ENCODE measurements at places on chromosomes 6 and 20.

- no peak for DNase-seq
Measured at GRCh38 chr6:45691426-45691825, 313.7 kb upstream of the SUPT3H start.

DNA sequence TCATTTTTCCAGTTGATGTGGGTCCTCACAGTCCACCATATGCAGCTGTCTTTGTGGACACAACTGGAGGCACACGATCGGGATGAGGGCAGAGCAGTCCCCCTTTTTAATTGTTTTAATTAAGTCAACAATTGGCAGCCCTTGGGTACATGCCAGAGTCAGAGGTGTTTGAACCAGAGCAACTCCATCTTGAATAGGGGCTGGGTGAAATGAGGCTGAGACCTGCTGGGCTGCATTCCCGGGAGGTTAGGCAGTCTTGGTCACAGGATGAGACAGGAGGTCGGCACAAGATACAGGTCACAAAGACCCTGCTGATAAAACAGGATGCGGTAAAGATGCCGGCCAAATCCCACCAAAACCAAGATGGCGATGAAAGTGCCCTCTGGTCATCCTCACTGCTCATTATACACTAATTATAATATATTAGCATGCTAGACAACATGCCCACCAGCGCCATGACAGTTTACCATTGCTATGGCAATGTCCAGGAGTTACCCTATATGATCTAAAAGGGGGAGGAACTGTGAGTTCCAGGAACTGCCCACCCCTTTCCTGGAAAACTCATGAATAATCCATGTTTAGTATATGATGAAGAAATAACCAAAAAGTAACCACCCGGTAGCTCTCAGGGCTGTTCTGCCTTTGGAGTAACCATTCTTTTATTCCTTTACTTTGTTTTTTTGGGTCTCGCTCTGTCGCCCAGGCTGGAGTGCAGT lies 31.8 kb upstream of the BLCAP start:
- DNase-seq, result no peak

- DNase-seq, result no peak
Measured at GRCh38 chr6:52995913-52996645, 995 bp upstream of the GSTA4 start.

DNA sequence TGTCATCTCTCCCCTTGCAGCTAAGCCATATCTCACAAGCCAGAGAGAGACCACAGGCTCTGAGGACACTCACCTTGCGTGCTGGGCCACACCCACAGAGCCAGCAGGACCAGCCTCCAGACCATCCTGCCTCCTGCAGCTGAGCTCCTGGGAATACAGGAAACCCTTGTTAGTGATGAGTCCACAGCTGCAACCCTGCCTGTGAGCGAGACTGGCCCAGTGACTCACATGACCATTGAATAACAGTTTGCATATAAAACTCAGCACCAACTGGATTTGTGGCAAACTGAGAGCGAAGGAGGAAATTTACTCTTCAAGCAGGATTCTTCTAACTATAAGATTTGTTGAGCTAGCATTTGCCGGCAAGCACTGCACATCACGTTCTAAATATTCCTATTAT lies 3.0 kb downstream of the THBS2 start:
- DNase-seq, result peak; percentile 89

DNA sequence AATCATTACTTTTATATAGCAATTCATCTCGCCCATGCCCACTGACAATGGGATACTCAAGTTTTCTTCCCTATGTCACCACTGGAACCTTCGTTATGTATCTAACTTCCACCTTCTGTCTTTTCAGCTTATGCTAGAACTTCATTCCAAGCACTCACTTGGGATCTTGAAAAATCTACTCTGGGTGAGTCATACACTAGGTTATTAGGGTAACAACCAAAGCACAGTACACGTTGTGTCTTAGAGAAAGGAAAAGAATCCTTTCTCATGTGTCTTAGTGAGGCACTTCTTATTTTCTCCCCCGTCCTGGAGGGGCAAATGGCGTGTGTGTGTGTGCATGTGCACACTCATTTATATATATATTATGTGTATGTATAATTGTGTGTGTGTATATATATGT lies 18.3 kb upstream of the FAM162B start:
- no peak for DNase-seq

DNA sequence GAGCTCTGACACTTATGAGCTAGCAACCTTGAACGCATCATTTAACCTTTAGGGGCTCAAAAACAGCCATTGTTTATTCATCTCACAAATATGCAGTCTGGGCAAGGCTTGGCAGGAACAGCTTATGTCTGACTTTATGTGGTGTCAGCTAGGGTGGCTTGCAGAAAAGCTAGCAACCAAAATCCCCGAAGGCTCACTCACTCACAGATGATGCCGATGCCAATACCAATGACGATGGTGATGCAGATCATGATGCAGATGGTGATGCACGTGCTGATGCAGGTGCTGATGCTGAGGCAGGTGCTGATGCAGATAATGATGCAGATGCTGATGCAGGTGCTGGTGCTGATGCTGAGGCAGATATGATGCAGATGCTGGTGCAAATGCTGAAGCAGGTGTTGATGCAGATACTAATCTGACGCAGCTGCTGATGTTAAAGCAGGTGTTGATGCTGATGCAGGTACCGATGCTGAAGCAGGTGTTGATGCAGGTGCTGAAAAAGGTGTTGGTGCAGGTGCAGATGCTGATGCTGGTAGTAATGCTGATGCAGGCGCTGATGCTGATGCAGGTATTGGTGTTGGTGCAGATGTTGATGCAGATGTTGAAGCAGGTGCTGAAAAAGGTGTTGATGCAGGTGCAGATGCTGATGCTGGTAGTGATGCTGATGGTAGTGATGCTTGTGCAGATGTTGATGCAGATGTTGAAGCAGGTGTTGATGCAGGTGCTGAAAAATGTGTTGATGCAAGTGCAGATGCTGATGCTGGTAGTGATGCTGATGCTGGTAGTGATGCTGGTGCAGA lies 195.6 kb downstream of the NFATC2 start:
- peak; percentile 33 for DNase-seq

- DNase-seq, result no peak
Measured at GRCh38 chr20:24820345-24820744, 128.7 kb upstream of the CST7 start.

GRCh38 chr6:33040157-33040556 lies 30.8 kb upstream of the HLA-DOA start:
- DNase-seq, result no peak

- DNase-seq, result peak; percentile 90
Measured at GRCh38 chr6:14743474-14744211, 502.2 kb upstream of the JARID2 start.

DNA sequence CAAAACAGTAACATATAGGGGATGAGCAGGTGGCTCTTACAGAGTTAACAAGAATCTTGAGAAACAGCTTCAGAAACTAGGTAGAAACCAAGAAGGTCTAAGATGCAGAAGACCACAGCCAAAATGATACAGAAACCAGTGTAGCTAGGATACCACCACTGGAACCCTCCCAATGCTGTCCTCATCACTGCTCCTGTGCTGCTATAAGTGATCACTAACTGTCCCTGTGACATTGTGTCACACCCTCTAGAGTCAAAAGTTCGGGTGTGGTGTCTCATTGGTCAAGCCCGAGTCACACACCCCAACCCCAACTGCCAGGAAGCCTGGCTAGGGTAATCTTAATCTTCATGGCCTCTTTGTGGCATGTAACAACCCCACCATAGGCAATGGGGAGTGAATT lies 153.1 kb downstream of the RCAN2 start:
- DNase-seq, result no peak

DNA sequence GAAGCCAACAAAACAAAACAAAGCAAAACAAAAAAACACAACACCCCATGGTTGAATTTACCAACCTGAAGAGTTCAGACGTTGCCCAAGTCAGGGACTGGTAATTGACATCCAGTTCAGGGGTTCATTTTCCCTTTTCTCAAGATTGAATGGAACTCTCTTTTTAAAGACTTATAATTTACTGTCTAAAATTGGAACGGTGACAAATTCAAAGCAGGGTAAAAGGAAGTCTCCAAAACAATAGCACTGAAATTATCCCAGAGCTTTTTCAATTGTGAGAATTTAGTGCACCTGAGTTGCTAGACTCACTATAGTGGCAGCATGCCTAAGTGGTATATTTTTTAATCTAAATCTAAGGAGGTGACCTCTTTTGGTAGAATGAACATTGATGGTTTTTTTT lies 90.9 kb upstream of the PREP start:
- no peak for DNase-seq

DNA sequence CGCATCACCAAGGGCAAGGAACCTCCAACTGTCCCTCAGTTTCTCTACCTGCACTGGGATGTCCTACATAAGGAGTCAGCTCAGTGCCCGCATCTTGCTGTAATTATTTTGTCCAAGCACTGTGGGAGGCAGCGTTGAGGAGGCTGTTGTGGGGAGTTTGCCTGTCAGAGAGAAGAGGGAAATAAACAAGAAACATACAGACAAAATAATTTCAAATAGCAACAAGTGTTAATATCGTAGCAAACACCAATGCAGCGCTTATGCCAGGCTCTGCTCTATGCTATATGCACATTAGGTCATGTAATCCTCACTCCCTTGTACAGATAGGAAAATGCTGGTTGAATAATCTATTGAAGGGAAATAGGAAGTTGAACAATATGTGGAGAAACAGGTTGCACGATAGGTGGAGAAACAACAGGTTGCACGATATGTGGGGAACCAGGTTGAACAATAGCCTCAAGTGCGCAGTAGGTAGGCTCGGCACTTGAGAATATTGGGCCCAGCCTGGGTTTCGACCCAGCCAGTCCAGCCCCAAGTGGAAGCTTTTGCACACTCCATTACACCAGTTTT lies 91.2 kb upstream of the SIRPA start:
- no peak for DNase-seq

DNA sequence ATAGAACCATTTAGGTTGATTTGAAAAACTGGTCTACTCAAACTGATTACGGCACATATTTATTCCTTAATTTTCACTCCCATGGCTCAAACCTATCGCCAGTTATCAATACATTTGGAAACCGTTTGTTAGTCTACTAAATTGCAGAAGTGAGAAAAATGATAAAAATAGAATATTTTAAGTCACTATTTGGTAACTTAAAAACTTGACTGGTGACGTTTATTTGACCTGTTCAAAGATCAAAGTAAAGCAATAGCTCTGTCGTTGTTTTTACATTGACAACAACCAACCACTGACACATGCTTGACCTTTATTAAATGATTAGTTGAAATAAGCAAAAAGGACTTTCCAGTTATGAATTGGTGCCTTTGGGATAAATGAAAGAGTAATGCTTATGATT lies 402.9 kb upstream of the MAP3K7 start:
- no peak for DNase-seq

DNA sequence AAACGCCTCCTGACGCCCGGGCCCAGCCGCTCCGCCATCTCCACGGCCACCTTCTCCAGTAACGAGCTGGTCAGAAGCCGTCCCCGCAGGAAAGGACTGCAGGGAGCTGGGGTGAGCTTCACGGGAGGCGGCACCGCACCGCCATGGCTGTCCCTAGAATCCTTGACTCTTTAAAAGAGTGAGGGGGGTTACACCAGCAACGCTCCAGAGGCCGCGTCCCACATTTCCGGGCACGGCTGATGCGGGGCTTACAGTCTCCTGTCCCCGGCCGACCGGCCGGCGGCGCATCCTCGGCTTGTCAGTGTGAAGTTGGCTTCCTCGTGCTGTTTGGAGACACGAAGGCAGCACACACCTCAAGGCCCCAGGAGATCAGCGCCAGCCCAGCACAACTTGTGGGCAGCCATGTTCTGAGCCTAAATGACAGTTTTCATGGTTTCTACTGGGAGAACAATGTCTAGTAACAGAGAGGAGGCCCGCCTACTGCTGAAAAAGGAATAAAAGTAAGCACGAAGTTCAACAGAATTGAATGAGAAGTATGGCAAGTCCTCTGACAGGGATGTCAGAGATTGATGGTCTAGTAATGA lies 30.4 kb downstream of the SLC2A4RG start:
- DNase-seq, result no peak

DNA sequence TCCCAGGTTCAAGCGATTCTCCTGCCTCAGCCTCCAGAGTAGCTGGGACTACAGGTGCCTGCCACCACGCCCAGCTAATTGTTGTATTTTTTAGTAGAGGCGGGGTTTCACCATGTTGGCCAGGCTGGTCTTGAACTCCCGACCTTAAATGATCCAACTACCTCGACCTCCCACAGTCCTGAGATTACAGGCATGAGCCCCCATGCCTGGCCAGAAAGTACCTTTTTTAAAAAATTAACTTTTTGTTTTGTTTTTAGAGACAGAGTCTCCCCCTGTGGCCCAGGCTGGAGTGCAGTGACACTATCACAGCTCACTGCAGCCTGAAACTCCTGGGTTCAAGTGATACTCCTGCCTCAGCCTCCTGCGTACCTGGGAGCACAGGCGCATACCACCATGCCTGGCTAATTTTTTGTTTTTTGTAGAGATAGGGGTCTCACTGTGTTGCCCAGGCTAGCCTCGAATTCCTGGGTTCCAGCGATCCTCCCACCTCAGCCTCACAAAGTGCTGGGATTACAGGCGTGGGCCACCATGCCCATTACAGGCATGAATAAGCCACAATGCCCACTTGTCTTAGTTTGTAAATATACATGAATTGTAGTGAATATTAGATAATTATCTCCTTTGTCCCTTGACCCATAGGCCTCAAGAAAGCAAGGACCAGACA lies 17.4 kb upstream of the EEF1A1 start:
- DNase-seq, result no peak

- no peak for DNase-seq
Measured at GRCh38 chr6:140572867-140573266, 1198.4 kb upstream of the CITED2 start.

GRCh38 chr20:55937283-55937682 lies 68.0 kb downstream of the CBLN4 start:
- DNase-seq, result no peak

GRCh38 chr6:125951323-125951722 lies 5.2 kb upstream of the HINT3 start:
- no peak for DNase-seq

- peak; percentile 39 for DNase-seq
Measured at GRCh38 chr20:36887752-36888090, 11.8 kb downstream of the TLDC2 start.

GRCh38 chr20:20213526-20214121 lies 154.3 kb upstream of the INSM1 start:
- DNase-seq, result no peak

DNA sequence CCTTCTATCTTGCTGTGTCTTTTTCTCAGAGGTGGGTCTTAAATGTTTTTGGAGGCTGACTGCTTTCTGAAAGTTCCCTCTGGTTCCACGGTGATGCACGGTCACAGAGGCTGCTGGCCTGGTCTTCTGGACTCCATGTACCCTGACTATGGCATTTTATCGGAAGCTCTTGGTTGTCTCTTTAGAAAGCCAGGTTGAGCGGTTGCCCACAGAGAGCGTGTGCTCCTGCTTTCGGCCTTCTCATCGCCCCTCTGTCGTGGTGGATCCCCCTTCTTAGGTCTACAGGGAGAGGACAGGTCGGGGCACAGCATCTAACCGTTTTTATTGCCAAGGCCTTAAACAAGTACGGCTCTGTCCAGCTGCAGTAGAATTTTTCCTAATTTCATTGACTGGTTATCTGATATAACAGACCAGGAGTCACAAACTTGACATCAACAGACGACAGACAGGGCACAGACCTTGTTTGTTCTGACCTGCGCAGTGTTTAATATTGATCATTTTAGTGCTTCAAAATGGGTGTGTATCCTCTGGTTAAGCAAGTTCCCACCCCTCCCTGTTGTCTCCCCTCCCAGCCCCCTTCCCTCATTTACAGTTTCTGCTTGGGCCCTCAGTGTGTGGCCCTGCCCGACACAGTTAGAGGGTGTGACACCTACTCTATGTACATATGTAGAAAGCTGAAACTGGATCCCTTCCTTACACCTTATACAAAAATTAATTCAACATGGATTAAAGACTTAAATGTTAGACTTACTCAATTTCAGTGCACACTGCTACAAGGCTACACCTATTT lies 24.7 kb downstream of the SYTL3 start:
- no peak for DNase-seq
